Esophagus squamous epithelium (tissue), 5 donors: ENCODE measurements at places on chromosomes 5 and 9. TPM values are rescaled to one million over a fixed set of nuclear protein-coding genes. Genes with fewer than 3 reads are reported as not detected.

DNA sequence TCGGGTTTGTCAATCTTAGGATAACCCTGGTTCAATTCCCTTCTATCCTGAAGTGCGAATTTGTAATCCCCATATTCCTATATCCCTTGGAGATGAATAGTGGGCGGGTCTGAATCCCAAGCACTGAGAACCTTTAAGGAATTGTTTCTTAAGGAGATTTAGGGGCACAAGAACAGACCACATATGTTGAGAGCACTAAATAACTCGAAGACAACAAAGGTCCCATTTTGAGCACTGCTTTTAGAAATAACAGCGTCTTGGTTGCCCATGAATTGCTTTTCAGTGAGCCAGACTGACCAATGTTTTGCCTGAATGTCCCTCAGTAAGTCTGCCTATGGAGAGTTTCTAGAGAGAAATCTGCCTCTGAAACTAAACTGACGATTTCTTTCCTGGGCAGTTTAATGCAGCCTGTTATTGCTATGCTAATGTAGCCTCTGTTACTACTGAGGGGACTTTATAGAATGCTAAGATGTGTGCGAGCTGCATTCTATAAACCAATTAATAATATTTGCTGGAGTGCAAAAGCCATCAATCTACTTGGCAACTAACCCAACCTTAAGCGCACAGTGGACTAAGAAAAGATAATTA, 445.0 kb upstream of the DMAC1 start:
- no peak overlapping the region for H3K27ac ChIP-seq
- no peaks in the 10 kb centered on the region for H3K36me3 ChIP-seq
- DNase-seq = no peak
- no peaks in the 10 kb centered on the region for H3K27me3 ChIP-seq
- H3K4me1 ChIP-seq = no peaks in the 10 kb centered on the region

GRCh38 chr5:163260961-163261360, 176.4 kb upstream of the CCNG1 start:
- no peak for DNase-seq
- H3K4me1 ChIP-seq = no peaks in the 10 kb centered on the region
- no peak overlapping the region for H3K4me3 ChIP-seq
- no peaks in the 10 kb centered on the region for H3K36me3 ChIP-seq
- H3K27ac ChIP-seq = no peak overlapping the region

GRCh38 chr5:141941307-141941706, 16.7 kb downstream of the PCDH12 start:
- no peak overlapping the region for H3K4me3 ChIP-seq
- peak overlapping the region; percentile 39 for H3K27ac ChIP-seq
- H3K36me3 ChIP-seq = peaks cover 45% of the 10 kb centered on the region
- no peak for DNase-seq

The GRIN3A gene
- not detected for total RNA-seq

DNA sequence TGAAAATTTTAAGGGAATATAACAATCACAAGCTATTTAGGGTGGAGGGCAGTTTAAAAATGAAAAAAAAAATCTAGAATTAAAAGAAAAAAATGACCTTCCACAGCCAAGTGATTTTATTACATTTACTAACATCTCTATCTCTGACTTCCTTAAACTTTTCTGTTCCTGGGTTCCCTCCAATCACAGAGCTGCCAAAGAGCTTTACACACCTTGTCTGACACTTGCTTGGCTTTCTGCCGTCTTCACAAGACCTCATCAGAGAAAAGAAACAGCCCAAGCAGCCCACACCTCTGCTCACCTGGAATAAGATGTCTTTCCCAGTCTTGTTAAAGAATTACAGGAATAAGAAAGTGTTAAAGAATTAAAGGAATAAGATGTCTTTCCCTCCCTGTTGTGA, 38.9 kb downstream of the PSMB7 start:
- H3K36me3 ChIP-seq = no peaks in the 10 kb centered on the region
- H3K4me1 ChIP-seq = peaks cover 10% of the 10 kb centered on the region
- H3K27me3 ChIP-seq = no peaks in the 10 kb centered on the region
- no peak overlapping the region for H3K27ac ChIP-seq
- H3K4me3 ChIP-seq = no peak overlapping the region

- peaks cover 11% of the 10 kb centered on the region for H3K4me1 ChIP-seq
- H3K27me3 ChIP-seq = no peaks in the 10 kb centered on the region
- H3K36me3 ChIP-seq = no peaks in the 10 kb centered on the region
- no peak for DNase-seq
- no peak overlapping the region for H3K27ac ChIP-seq
Measured at GRCh38 chr5:103122242-103122641, 2.1 kb downstream of the PPIP5K2 start.
